ENCODE measurements at places on chromosomes 6 and 20.
A peak's percentile ranks its signal among the peaks of the same experiment; 100 is the strongest.

GRCh38 chr6:14436592-14437132, 319.1 kb downstream of the CD83 start:
- DNase-seq: no peak

DNA sequence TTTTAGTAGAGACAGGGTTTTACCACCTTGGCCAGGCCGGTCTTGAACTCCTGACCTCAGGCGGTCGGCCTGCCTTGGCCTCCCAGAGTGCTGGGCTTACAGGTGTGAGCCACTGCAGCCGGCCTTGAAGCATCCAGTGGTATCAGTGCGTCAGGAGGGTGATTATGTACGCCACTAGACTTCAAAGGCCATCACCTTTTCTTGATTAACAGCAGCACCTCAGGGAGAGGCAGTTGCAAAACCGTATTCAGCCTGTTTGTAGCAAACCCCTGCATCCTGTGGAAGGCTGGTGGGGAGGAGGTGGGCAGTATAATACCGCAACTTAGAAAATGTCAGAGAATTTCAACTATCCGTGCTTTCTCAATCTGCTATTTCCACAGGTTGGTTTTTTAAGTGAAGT, 27.3 kb upstream of the SHLD1 start:
- no peak for DNase-seq

DNA sequence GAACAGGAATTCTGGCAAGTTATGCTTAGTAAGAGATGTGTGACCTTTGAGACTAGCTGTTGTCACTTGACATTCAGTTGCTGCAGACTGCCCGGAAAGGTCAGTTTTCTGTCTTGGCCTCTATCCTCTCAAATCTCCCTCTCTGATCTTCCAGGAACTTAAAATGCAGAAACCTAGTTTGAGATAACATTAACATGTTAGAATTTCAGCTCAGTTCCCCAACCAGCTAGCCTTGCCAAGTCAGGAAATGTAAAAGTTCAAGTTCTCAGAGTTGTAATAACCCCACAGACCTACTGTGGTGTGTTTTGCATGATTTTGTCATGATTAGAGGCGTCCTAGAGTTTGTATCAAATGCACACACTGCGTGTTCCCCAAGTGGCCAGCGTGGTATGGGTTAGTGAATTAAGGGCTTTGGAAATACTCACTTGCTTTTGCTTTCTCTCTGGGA, 46.6 kb downstream of the DUSP22 start:
- DNase-seq: no peak

GRCh38 chr20:48577557-48577956, 250.2 kb downstream of the PREX1 start:
- no peak for DNase-seq

- DNase-seq: no peak
These were observed 1.8 kb downstream of the OSER1 start for GRCh38 chr20:44208770-44209169.

DNA sequence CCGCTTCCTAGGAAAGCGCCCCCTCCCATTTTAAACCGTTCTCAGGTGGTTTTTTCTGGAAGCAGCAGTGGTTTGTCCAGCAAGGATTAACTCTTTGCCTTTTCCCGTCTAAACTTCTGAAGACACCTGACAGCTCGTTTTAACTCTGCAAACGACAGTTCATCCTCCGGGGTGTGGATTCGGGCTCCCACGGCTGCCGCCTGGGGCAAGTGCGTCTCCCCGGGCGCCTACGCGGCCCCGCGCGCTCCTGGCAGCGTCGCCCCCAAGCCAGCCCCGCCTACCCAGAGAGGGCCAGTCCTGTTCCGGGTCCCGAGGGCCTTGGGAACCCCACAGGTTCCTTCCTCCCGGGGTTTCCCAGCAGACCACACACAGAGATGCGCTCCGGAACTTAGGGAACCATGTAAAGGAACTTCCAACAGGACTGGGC, 54.4 kb downstream of the PRR18 start:
- no peak for DNase-seq

DNA sequence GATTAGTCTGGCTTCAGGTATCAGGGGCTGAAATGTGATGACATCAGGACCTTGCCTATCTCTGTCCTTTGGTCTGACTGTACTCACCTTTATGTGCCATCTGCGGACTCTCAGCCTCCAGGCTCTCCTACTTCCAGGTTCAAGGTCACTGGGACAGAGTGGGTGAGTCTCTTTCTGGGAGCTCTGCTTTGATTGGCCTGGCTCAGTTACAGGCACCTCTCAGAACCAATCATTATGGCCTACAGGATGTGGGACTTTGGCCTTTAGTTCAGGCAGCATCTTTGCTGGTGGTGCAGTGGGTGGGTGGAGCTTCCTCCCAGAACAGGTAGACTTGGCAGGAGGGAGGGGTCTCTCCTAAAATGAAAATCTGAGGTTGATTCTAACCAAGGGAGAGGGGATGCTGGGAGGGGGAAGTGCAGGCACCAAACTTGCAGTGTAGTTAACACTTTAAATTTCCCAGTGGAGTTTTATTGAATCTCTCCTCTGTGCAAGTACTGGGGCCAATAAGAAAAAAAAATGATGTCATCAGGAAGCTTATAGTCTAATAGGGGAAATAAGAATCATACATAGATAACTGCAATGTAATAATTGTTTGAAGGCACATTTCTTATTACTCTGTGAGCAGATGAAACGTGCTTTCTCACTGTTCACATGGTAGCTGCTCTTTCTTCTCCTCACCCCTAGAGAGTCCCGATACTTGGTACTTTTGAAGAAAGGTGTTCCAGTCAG, 53.4 kb downstream of the SLC24A3 start:
- peak; percentile 28 for DNase-seq

GRCh38 chr20:8073024-8073832, 53.7 kb upstream of the TMX4 start:
- DNase-seq: peak; percentile 40

- DNase-seq: no peak
These were observed 6.4 kb downstream of the CEP43 start for GRCh38 chr6:167005350-167006159.

- DNase-seq: no peak
These were observed 276.0 kb upstream of the SGK1 start for GRCh38 chr6:134593887-134594286.

DNA sequence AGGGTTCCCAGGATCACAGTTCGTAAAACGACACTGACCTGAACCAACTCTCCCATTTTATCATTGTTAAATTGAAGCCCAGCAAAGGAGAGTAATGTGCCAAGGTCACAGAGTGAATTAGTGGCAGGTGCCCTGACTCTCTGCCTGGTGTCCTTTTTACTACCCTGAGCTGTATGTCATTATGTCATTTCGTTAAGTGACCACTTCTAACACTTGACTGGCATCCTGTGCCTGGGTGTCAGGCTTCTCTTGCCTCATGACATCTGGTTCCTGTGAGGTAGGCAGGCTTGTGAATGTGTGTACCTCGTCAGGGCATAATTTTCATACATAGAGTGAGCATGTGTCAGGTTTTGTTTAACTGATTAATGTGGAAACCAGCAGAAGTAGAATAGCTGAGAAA, 48.6 kb downstream of the RALY start:
- DNase-seq: no peak
